DMS79 treated with DMSO at 0.1 percent for 48 hours (cell line): ENCODE measurements at places on chromosomes 2 and 18.

DNA sequence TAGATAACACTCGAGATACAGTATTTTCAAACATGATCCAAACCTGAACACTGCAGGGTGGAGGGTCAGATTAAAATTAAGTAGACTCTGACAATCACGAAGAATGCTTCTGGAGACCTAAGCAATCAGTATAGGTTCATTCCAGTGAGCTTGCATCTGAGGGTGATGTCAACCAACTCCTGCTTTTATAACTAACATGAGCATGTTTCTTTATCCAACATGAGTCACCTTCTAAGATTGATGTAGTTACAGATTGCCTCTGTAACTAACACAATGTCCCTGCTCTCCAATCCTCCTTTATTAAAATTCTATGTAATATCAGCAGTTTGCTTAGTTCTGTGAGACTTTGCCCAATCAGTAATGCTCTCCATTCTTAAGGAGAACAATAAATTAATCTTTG is 225.7 kb downstream of the ARL6IP6 start:
- no peak for DNase-seq

GRCh38 chr2:207256476-207257207 is 90.9 kb upstream of the KLF7 start:
- DNase-seq = peak; percentile 12

DNA sequence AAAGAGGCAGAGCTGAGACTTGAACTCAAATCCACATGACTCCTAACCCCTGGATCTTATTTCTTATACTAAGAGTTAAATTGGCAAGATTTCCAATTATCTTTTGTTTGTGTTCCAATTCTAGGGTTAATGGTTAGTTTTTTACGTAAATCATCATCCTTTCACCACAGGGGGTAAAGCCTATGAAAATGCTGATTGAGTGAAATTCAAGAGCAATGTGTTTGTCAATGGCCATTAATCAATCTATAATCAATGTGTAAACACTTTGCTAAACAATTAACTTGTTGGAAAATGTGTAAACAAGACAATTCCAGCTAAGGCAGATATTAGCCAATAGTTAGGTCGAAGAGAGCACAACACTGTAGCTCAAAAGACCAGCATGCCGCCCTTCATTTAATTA is 376.5 kb upstream of the ACVR2A start:
- no peak for DNase-seq

GRCh38 chr18:2617401-2617998 is 38.0 kb upstream of the SMCHD1 start:
- DNase-seq = no peak

- peak; percentile 27 for DNase-seq
These were observed 247.0 kb downstream of the AGAP1 start for GRCh38 chr2:235740821-235741220.

- no peak for DNase-seq
These were observed 2.1 kb downstream of the PUM2 start for GRCh38 chr2:20348542-20348941.

DNA sequence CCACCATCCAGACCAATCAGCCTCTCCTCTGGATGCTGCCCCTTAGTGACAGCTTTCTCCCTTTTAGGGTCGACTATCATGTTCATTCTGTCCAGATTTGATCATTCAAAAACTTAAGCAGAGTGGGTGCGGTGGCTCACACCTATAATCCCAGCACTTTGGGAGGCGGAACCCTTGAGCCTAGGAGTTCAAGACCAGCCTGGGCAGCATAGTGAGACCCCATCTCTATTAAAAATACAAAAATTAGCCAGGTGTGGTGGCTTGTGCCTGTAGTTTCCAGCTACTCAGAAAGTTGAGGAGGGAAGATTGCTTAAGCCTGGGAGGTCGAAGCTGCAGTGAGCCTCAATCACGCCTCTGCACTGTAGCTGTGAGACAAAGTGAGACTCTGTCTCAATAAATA is 68.3 kb upstream of the ZCCHC2 start:
- DNase-seq = no peak

DNA sequence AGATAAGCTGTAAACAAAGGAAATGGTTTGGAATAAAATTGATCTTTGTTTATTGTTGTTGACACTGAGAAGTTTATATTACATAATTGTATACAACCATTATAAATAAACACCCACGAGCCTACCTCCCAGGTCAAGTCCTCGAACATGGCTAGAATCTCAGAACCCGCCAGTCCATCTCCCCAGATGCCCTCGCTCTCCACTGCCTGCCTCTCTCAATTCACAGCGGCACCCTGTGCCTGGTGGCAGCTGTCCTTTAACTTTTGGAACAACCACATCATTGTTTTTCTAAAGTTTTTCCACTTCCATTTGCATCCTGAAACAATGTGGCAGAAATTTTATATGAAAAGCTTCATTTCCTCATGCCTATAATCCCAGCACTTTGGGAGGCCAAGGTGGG is 52.2 kb upstream of the OTOS start:
- no peak for DNase-seq
